T47D (cell line): ENCODE measurements at places on chromosomes 12 and 14.

GRCh38 chr14:22174412-22175277 lies 414.4 kb downstream of the DAD1 start:
- DNase-seq: no peak

GRCh38 chr12:27851311-27851710 lies 71.3 kb upstream of the MANSC4 start:
- no peak for DNase-seq

DNA sequence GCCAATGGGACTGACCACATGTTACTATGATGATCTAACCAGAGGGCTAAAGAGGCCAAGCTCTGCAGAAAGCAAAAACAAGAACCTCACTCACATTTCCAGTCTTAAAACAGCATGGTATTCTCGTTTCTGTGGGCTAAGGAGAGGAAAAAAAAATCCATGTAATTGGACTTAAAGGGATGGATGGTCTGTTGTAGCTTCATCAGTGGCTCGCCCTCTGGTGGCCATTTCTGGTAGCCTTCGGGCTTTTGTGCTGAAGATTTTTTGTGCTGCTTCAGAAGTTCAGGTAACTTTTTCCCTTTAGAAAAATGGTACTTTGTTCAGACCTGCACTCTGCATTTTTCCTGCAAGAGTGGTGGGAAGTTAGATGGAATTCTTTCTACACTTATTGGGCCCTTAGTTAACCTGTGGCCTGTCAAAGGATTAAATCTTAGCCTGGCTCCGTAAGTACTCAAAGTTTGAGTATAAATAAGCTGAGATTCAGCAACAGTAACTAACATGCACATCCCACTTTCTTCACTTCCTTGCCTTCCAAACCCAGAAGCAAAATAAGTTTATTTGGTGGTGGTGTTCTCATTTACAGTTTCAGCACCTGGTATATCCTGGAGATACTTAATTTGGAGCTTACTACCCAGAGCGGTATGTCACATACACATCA lies 22.3 kb downstream of the DCAF4 start:
- peak; percentile 71 for DNase-seq

GRCh38 chr12:114945351-114945750 lies 261.4 kb upstream of the TBX3 start:
- no peak for DNase-seq

- no peak for DNase-seq
These were observed 27.3 kb downstream of the TSHR start for GRCh38 chr14:80982711-80983110.

DNA sequence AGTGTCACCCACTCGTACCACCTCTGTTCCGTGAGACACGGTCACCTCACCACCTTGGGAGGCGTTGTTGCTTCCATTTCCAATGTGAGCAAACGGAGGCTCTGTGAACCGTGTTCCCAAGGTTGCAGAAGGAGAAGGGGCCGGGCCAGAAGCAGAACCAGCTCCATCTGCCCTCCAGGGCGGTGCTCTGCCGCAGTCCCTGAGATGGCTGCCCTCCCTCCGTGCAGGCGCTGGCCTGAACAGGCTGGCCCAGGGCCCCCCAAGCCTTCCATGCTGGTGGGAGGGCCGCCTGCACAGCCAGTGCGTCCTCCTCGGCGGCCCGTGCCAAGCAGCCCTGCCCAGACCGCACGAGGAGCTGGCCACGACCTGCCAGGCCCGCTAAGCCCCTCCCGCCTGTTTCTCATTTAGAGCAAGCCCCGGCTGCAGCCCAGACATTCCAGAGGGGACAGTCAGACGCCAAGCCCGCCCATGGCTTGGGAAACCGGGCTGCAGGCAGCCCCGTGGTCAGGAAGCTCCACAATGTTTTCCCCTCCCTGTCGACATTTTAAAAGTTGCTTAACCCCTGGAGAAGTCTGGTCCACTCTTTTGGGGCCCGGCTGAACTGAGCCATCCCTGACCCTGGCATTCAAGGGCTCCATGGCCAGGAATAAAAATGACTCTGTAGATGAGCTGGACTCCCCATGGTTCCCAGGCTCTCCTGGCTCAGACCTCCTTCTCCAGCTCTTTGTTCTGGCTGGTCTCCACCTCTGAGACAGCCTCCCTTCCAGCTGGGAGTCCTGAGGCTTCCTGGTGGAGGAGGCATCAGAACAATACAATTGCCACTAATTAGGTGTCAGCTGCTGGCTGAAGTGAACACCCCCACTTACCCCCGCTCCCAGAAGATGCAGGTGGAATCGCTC lies 236.0 kb downstream of the BCL11B start:
- no peak for DNase-seq

- no peak for DNase-seq
These were observed 95.8 kb downstream of the DICER1 start for GRCh38 chr14:95061317-95062093.

- DNase-seq: no peak
These were observed 122.7 kb upstream of the SLCO1C1 start for GRCh38 chr12:20572451-20572850.

- no peak for DNase-seq
These were observed 1795.5 kb upstream of the FLRT2 start for GRCh38 chr14:83734431-83734830.

DNA sequence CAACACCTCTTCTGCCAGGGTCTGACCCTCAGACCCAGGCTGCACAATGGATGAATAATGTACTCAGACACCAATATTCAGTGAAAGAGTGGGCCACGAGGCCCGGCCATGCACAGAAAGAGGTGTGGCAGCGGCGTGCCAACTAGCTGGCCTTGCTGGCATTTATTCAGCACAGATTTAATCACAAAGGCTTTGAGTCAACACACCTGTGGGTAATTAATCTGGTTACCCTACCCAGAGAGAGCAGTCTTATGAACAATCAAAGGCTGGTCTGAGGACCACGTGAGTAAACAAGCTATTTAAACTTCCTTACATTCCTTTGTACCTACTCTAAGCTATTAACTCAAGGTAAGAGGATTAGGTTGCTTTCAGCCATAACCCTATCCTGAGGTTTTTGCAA lies 324.8 kb downstream of the C12orf50 start:
- peak; percentile 95 for DNase-seq

DNA sequence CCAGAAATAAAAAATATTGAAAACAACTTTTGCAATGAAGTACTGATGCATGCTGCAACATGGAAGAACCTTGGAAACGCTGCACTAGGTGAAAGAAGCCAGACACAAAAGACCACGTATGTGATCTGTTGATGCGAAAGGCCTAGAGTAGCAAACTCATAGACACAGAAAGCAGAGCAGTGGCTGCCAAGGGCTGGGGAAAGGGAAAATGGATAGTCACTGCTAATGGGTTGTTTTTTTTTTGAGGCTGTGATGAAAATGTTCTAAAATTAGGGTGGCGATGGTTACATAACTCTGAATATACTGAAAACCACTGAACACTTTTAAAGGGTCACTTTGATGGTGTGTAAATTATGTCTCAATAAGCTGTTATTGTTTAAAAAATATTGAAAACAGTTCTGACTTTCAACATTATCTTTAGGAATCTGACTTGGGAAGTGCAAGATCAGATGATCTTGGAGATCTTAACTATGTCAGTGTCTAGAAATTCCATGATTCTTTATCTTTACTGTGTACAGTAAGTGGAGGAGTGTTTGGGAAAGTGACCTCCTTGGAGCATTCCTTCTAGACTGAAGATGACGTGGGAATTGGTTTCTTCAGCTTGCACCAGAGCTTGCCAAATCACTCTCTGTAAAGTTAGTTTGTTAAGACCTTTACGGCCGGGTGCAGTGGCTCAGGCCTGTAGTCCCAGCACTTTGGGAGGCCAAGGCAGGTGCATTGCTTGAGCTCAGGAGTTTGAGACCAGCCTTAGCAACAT lies 12.4 kb downstream of the MLXIP start:
- no peak for DNase-seq

- DNase-seq: no peak
These were observed 605 bp downstream of the ZCRB1 start for GRCh38 chr12:42325326-42325652.

GRCh38 chr12:124026755-124027745 lies 54.0 kb downstream of the ZNF664 start:
- DNase-seq: no peak

GRCh38 chr14:67269298-67270060 lies 28.2 kb downstream of the PALS1 start:
- DNase-seq: no peak

GRCh38 chr12:7180685-7181084 lies 8.8 kb upstream of the PEX5 start:
- no peak for DNase-seq

GRCh38 chr14:20809917-20810316 lies 7.3 kb upstream of the RNASE1 start:
- no peak for DNase-seq

DNA sequence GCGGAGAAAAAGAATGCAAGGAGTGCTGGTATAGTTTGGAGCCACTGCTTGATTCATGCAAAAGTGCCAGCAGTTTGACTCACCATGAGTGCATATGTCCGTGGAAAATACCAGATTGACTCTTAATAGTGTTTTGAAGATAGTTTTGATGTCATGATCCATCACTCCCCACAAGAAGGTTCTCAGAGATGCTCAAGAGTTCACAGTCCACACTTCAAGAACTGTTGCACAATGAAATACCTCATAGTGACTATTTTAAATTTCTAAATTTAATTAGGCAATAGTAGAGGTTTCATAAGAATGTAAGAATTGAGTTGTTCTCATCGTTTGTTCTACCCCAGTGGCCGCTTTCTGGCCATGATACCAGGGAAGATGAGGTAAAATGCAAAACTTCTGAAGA lies 286.6 kb upstream of the RGS6 start:
- no peak for DNase-seq

DNA sequence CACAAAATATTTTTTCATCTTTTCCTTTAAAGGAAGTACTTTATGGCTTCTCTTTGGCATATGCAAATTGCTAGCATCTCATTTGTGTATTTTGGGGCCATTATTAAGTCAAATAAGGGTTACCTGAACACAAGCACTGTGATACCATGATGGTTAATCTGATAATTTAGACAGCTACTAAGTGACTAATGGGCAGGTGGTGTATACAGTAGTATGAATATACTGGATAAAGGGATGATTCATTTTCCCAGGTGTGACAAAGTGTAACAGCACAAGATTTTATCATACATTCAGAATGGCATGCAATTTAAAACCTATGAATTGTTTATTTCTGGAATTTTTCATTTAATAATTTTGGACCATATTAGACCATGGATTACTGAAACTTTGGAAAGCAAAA lies 27.2 kb upstream of the ANO4 start:
- DNase-seq: no peak

DNA sequence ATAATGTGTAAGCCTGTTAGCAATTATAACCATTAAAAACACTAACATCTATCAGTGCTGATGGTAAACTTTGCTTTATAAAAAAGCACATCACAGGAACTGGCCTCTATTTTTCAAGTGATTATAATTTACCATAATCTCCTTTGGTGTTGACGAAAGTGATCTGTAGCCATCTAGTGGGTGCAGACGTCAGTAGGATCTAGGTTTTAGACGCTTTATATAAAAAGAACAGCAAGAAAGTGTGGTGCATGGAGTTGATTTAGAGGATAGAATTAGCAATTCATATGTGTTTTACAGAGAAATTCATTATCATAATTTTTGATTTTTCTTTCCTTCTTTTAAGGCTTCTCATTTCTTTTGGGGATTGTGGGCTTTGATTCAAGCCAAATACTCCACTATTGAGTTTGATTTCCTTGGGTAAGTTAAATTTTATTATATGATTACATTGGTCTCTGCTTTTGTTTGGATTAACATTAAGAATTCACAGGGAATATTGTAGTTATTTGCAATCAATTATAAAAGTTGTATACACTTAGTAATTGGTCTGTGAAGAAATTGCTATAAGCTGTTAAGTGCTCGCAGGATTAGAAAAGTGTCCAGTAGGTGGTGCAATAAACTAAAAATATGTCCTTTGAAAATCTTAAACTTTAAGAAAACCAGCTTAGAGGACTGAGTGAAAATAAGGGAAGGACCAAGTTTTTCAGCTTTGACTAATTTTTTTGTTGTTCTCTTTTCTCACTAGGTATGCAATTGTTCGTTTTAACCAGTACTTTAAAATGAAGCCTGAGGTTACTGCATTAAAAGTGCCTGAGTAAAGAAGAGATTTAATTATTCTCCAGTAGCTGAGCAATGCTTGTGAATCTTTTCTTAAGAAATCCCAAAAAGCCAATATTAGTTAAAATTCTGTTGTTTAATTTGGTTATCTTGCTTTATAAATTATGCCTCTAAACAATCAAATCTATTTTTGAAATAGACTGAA lies 59.5 kb downstream of the ETNK1 start:
- DNase-seq: no peak

GRCh38 chr14:36717363-36717762 lies 55.7 kb downstream of the PAX9 start:
- DNase-seq: no peak
